Fibroblast of skin of right biceps (primary cell): ENCODE measurements at places on chromosomes 5 and 9.

- DNase-seq = peak; percentile 92
Observed at GRCh38 chr5:181243564-181244343, at the start of gene RACK1. Gene RACK1 (minus strand): TSS chr5:181243906. CDS start chr5:181243800, 106 bp downstream.

DNA sequence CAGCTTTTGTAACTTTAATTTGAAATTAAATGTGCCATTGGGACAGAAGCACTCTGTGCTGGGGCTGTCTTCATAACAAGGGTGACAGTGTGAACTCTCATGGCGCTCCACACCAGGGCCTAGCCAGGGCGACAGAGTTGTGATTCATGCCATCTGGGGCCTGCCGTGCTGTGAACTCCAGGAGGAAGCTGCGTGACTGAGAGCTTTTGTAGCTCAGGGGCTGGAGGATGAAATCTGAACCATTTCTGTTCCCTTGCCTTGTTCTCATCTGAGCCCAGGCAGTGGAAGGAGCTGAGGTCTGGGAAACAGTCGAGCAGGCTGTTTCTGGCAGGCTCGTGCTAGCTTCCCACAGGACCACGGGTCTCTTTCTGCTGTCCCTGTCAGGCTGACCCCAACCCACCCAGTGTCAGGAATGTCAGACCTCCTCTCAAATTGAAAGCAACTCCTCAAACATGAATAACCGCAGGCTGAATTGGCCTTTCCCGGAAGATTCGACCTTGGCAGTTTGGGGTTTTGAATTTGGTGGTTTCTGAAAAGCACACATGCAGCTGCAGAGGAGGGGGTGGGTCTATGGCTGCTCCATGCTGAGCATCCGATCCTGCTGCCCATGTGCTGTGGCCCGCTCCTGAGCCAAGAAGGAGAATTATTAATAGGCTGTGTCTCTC lies 69.2 kb upstream of the RPS23 start:
- DNase-seq = peak; percentile 89

GRCh38 chr5:1510151-1510561 lies 13.6 kb downstream of the LPCAT1 start:
- DNase-seq = no peak

DNA sequence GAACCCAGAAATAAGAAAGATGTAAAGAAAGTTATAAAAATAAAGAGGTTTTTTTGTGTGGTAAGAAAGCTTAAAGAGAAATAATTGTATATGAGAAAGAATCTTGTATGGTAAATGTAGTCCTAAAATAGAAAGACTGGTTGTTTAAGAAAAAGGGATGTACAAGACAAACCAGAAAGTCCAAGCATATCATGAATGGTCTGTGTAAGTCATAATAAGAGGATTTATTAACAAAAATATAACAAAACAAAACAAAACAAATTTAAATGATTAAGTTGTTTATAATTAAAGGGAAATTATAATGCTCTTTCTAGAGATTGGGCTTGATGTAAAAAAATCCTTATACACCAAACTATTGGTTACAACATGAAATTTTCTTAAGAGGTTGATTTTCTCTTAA lies 590.4 kb upstream of the PTGER4 start:
- peak; percentile 5 for DNase-seq

- DNase-seq = no peak
Observed at GRCh38 chr5:91361790-91362189, 21.3 kb downstream of the ARRDC3 start.

DNA sequence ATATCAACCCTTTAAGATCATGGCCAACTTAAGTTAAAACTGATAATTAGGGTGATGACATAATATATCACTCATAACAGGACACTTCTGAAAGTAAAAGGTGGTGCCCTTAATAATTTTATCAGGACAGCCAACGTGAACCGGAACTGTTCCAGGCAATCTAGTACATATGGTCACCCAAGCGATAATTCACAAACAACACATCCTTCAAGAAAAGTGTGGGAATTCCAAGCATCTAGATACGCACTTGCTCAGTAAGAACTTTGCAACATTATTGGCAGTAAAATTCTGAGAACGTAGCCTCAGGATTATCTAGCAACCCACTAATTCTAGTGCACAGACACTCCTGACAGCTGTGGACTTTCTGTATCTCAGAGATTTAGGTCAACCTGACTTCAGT lies 85.7 kb downstream of the ALDH7A1 start:
- no peak for DNase-seq

DNA sequence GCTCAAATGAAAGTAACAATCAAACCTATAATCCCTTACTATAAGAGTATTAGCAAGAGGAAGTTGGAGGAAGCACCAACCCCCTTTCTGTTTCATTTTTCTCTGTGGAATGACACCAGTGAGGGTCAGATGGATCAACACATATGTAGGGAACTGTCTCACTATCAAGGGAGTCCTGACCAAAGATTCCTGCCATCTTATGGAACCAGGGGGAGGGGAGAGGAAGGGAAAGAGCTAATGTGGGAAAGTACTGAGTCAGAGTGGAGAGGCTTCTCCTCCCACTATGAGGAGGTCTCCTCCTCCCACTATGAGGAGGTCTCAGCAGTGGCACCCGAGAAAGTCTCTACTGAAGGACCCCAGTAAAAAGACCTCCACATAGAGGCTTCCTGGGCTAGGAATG lies 73.3 kb upstream of the PCSK1 start:
- peak; percentile 53 for DNase-seq

- DNase-seq = peak; percentile 55
Observed at GRCh38 chr9:122200960-122201595, 27.7 kb downstream of the LHX6 start.

- DNase-seq = peak; percentile 44
Observed at GRCh38 chr9:110599468-110599867, 19.9 kb upstream of the SVEP1 start.

- DNase-seq = no peak
Observed at GRCh38 chr5:39934830-39935229, 510.1 kb upstream of the DAB2 start.

GRCh38 chr9:136670576-136671253 lies 8.0 kb downstream of the EGFL7 start:
- no peak for DNase-seq

DNA sequence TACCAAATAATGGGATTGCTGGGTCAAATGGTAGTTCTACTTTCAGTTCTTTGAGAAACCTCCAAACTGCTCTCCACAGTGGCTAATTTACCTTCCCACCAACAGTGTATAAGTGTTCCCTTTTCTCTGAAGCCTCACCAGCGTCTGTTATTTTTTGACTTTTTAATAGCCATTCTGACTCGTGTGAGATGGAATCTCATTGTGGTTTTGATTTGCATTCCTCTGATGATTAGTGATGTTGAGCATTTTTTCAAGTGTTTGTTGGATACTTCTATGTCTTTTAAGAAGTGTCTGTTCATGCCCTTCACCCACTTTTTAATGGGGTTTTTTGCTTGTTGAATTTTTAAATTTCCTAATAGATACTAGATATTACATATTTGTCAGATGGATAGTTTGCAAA lies 28.4 kb upstream of the SUSD1 start:
- peak; percentile 78 for DNase-seq

- DNase-seq = peak; percentile 35
Observed at GRCh38 chr9:116592970-116593369, 94.1 kb upstream of the TRIM32 start.

GRCh38 chr5:42887097-42887496 lies 75.4 kb upstream of the SELENOP start:
- DNase-seq = no peak

GRCh38 chr9:129098328-129098727 lies 12.3 kb downstream of the CRAT start:
- DNase-seq = no peak

DNA sequence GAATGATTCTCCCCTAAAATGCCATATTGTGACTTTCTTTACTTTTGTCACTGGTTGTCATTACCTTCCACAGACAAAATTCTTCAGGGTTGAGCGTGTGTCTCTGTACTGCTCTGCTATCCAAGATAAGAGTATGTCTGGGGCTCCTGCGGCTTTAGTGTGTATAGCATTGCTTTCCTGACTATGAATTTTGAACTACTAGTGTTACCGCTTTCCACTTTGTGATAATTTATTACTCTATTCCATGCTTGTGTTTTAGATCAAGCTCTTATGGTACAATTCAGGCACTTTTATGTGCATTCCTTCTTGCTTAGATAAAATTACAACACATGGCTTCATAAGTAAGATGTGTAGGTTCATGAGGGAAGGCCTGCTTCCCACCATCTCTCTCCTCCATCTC lies 51.5 kb upstream of the MEF2C start:
- peak; percentile 47 for DNase-seq

DNA sequence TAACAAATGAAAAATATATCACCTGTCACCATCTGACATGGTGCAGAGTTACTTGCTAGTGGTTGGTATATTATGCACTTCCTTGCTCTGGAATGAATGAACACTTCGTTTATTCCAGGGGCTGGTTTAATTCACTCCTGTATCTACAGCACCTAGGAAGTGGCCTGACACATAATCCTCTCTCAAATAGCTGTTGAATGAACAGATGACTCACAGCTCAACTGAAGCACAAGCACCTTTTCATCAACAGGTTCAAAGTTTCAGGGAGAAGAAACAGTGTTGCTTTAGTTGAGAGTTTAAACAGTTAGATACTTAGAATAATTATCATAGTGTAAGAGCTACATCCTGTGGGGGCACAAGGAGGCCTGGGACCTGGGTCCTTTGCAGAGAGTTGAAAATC lies 135.0 kb upstream of the DAP start:
- no peak for DNase-seq

DNA sequence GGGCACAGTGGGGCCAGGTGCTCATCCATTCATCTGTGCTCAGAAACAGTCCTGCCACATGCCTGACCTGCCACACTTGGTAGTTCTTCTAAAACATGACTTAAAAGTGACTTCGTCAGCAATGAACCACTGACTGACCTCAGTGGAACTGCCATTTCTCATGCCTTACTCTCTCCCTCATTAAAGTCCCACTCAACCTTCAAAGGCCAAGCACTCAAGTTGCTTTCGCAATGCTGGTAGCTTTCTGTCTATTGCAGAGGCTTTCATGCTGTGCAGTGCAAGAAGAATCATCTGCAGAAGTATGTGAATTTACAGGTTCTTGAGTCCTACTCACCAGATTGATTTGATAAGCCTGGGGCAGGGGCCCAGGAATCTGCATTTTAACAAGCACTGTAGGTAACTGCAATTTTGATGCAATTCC lies 23.9 kb downstream of the B4GALT1 start:
- DNase-seq = peak; percentile 53

DNA sequence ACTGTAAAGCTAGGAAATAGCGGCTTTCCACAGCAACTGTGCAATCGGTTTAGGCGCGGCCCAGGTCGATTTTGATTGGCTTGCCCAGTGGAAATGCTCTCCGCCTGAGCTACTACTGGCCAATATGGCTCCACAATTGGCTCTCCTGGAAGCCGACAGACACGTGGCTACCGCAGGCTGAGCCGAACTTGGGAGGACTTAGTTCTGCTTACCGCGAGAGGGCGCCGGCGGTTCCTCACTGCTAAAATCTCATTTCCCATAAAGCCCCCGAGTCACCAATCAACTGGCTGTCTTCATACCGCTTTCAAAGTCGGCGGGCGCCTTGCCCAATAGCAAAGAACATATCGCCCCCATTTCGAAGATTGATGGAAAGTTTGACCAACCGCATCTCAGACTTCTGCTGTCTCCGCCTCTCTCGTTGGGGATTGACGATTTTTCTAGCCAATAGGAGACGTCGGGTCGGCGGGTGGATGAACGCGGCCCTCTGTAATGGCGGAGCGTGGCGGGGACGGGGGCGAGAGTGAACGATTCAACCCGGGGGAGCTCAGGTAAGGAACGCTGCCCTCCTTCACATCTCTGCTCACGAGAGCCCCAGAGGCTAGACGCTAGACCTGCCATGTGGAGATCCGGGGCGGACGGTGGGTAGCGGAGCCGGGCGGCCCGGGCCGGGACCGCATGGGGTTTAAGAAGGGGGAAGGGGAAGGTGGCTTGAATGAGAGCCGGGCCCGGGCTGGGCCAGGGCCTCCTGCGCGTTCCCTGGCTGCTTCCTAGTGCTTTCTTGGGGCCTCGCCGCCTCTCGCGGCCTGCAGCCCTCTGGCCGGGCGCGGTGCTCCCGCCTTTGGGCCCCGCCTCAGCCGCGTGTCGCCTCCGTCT lies at the start of gene TCERG1:
Gene TCERG1, plus strand, starts transcription at position 473 of the 873 bp plus-strand sequence. Its CDS starts 17 bp downstream, at position 490.
- DNase-seq = peak; percentile 100

DNA sequence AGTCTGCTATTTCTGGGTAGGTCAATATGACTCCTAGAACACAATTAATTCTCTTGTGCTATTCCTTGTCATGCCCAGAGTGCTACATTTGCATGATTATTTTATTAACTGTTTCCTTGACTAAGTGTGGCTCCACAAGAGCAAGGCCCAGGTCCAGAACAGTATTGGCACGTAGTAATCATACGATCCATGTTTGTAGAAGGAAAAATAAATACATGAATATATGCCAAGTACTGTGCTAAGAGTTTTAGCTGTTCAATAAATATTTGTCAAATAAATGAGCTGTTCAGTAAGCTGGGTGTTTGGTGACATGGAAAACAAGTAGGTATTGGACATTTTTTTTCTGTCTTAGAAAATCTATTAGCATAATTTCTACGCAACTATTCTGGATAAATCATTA lies 995.9 kb downstream of the MAT2B start:
- DNase-seq = no peak

- no peak for DNase-seq
Observed at GRCh38 chr5:5146530-5147160, 6.5 kb downstream of the ADAMTS16 start.

- DNase-seq = no peak
Observed at GRCh38 chr5:157331807-157332206, 65.9 kb downstream of the CYFIP2 start.

DNA sequence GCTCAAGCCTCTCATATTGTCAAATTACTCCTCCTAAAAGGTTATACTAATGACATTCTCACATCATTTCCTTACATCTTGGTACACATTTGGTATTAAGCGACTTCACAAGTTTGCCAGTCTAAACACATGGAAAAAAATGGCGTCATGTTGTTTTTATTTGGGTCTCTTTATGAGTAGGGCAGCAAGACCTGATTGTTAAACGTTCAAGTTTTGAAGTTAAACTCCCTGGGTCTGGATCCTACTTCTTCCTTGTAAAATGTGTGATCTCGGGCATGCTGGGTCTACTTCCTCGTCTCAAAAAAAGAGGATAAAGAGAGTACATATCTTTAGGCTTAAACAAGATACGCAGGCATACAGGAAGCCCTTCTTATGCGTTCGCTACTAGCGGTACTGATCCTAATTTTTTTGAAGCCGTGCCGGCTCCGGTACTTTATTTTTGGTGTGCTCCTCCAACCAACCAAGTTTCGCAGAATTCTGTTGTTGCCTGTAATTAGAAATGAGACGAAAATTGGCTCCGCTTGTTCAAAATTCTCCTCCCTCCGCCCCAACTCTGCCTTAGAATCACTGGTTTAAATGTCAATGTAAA lies 596 bp upstream of the CDC37L1 start:
- peak; percentile 41 for DNase-seq

- no peak for DNase-seq
Observed at GRCh38 chr5:129966071-129966470, 61.8 kb downstream of the CHSY3 start.

DNA sequence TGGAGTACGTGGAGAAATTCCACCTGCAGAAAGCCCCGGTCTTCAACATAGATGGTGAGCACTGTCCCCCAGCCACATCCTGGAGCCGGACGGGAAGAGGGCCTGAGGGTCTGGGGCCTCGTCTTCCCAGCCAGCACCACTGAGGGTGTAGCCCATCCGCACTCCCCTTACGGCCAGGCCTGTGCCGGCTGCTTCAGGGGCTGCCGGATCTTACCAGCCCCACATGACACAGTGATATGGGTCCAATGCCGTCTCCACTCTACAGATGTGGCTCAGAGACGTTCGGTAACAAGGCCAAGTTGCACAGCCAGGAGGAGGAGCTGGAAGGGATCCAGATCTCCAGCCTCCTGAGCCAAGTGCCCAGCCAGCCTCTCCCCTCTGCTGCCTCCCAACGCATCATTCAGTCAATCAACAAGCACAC lies 21.3 kb downstream of the GLT6D1 start:
- no peak for DNase-seq

- DNase-seq = no peak
Observed at GRCh38 chr5:77294185-77294584, 83.7 kb downstream of the PDE8B start.
